CD4-positive, CD25-positive, alpha-beta regulatory T cell (primary cell): ENCODE measurements at places on chromosomes 3 and 15. TPM values are rescaled to one million over a fixed set of nuclear protein-coding genes. Genes with fewer than 3 reads are reported as not detected.
A peak's percentile ranks its signal among the peaks of the same experiment; 100 is the strongest.

Gene CTXN2
- polyA plus RNA-seq: not detected

DNA sequence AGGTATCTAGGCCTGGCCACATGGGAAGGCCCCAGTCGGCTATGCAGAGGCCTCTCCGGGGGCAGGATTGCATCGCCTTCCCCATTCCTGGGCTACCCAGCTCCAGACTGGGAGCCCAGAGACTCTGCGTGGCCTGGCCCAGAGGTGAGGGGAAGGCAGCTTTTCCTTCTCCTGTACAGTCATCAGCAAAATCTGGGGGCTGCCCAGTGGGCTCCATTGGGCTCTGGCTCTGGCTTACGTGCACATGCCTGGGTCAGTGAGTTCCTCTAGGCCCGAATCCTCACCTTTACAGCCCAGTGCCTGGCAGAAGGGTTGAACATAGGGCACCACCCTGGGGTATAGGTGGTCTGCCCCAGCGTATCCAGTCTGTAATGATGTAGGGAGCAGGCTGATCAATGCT lies 3.9 kb upstream of the ANKRD63 start:
- DNase-seq: no peak

DNA sequence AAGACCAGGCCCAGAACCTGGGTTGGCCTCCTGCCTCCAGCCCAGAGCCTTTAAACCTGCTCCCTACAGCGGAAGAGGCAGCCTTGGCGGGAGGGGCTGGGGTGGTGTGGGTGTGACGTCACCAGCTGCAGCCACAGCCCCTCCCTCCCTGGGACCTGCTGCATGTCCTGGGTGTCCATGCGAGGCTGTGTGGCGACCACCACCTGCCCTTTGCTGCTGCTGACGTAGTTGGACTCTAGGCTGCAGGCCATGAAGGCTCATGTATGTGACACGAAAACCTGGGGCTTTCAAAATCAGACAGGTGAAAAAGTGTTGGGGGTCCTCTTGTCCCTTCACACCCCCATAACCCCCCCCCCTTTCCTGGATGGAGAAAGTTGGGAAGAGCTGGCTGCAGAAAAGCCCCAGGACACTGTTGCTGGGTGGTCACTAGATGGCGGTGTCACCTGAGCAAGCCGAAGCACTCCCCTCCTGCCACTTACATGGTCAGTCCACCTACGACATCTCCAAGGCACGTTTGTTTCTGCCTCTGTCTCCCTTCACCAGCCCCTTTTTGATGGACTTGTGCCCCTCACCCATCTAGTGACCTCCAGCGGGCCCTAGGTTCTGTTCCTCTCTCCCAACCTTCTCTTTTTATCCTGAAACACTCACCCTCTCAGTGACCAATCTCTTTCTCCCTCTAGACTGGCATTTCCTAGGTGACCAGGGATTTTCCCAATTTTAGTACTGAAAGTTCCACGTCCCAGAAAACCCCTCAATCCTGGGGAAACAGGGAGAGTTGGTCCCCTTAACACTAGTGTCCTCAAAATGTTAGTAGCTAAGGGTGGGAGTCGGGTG lies 35.2 kb downstream of the SLC6A20 start:
- DNase-seq: no peak

DNA sequence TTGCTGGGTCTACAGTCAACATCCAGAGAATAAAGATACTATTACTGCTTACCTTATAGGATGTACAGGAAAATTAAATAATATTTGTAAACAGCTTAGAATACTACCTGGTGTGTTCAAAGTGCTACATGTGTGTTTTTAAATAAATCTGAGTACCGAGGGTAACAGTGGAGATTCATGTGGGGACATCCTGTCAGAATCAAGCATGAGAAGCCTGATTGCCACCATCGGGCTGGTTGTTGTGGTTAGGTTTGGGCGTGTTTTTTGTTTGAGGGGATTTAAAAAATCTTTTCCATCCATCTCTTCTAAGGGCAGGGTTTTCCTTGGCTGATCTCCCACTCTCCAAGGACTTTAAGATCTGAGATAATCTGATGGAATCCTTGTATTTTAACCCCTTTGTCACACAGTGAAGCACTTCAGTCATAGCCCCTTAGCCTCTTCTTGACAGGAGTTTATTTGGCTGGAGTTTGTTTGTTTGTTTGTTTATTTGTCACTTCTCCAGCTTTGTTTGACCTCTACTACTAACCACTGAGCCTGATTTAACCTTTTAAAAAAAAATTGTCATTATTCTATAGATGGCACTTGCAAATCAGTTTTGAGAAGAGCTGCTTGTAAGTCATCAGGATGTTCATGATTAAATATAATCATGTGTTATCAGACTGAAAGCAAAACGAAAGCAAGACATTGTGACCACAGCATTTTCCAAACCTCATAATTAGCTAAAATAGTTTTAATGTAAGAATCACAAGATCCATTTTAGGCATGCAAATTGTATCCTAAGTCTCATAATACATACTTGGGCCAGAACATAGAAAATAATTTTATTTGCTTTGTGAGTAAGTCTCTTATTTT lies 72.8 kb upstream of the RARB start:
- no peak for DNase-seq

Gene ST8SIA2
- polyA plus RNA-seq: not detected

- no peak for DNase-seq
Observed at GRCh38 chr15:81279621-81280485, 44.1 kb downstream of the STARD5 start.

- DNase-seq: peak; percentile 88
Observed at GRCh38 chr3:195549931-195550519, 6.9 kb upstream of the PPP1R2 start.

DNA sequence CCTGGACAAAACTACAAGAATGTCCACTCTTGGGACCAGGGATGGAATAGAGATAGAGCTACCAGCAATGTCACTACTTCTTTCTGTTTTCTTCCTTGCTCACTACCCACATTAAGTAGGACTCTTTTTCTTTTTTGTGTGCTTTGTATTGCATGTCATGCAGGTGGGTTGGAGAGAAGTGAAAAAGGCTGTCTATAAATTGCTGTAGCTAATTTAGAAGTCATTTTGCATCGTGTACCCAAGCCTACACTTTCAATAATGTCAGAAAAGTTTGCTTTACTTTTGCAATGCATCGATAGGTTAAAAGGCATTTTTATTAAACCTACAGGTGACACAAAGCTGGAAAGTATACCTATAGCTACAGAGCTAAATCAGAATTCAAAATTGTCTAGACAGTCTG lies 58.9 kb downstream of the GTF2E1 start:
- no peak for DNase-seq

DNA sequence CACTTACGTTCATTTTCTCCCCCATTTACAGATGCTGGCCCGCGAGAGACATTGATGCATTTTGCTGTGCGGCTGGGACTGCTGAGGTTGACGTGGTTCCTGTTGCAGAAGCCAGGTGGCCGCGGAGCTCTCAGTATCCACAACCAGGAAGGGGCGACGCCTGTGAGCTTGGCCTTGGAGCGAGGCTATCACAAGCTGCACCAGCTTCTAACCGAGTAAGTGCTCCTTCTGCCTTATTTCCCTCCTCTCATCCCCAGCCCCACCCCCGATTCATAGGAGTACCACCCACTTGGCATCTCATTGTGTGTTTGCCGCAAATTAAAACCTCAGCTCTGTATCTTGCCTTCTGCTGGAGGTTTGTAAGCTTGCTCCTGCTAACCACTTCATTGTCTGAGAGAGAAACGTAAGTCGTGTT lies 163.3 kb downstream of the AKAP13 start:
- no peak for DNase-seq

GRCh38 chr3:56855856-56856512 lies 54.2 kb upstream of the ARHGEF3 start:
- DNase-seq: peak; percentile 25

DNA sequence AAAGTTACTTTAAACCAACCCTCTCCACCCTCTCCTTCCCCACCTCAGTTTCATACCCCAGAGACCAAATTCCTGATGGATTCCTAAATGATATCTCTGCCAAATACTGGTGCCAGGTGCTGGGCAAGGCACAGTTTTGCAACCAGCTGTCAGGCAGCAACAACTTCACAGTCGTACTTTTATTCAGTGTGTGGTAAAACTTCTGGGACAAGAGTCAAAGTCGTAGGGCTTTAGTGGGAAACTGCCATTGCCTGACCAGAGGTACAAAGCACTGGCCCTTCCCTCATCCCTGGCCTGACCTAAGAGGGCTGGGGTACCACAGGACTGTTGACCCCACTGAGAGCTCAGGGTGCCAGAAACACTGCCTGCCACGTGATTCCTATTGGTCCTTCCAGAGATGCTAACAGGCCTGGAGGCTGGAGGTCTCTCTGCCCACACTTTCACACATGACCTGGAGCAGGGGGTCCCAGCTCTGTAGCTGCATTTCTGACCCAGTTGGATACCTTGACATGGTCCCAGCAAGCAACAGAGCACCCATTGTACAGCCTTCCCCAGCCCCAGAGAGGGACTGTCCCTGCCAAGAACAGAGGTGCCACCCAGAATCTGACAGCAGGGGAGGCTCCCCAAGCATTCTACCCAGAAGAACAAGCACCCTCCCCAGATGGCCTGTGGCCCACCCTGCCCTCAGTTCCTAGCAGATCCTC lies 59.9 kb downstream of the LIPC start:
- DNase-seq: no peak

DNA sequence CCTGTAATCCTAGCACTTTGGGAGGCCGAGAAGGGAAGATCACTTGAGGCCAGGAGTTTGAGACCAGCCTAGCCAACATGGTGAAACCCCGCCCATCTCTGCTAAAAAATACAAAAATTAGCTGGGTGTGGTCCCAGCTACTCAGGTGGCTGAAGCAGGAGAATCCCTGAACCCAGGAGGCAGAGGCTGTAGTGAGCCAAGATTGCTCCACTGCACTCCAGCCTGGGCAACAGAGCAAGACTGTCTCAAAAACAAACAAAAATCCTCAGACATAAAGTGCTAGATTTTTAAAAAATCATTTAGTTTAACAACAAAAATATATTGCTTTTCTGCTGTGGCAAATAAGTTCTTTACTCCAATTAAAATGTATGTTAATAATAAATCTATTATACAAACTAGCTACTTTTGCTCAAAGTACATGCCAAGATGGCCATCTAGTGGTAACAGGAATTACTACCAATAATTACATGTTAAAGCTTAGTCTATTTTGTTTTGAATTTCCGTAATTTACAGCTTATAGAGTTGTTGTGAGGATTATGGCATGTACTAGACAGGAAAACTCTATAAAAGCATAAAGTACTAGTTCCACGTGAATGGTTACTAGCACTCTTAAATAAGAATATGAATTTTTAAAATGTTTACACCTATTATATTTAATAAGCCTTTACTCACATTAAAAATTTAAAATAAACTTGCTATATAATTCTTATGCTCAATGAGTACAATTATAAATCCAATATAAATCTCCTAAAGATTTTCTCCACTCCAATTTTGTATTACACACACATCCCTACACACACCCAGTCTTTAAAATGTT lies 39.0 kb downstream of the GABPB1 start:
- peak; percentile 51 for DNase-seq

Gene CELF6
- polyA plus RNA-seq: not detected

Gene CSPG4
- not detected for polyA plus RNA-seq
